Fibroblast of the aortic adventitia (primary cell): ENCODE measurements at places on chromosomes 5 and 9.

GRCh38 chr9:20219437-20219836, 402.9 kb downstream of the MLLT3 start:
- no peak for DNase-seq

- no peak for DNase-seq
Observed at GRCh38 chr9:113461943-113462342, 1.6 kb upstream of the RGS3 start.

DNA sequence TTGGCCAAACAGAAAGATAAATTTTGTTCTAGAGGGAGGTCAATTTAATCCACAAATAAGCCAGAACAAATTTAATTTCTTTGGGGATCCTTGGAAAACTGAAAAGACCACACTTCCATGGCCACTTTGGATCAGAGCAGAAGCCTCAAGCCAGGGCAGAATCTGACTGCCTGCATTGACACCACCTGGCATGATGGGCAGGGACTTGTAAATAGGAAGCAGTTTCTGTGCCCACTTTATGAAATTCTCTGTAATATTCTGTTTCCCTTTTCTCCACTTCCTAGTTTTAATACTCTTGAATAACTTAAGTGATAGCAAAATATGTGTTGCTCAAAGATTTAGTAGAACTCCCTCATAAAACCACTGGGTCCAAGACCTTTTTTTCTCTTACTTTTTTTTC, 6.7 kb upstream of the TMEM252 start:
- DNase-seq, result no peak

DNA sequence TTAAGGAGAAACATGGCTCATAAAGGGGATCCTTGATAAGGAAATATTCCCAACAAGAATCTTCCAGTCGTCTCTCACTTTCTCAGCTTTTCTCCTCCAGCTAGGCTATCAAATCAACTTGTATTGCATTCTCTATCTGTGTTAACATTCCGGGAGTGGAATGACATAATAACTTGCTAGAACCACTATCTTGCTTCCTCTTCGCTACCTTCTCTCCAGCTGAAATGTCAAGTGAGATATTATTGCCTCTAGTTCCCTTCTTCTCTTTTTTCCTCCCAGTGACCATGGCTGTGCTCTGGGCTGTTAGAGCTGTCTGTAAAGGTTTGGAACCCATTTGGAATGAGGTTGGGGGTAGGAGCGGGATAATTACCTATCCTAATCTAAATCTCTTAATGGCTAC, 1329.5 kb upstream of the WWC1 start:
- DNase-seq, result no peak

DNA sequence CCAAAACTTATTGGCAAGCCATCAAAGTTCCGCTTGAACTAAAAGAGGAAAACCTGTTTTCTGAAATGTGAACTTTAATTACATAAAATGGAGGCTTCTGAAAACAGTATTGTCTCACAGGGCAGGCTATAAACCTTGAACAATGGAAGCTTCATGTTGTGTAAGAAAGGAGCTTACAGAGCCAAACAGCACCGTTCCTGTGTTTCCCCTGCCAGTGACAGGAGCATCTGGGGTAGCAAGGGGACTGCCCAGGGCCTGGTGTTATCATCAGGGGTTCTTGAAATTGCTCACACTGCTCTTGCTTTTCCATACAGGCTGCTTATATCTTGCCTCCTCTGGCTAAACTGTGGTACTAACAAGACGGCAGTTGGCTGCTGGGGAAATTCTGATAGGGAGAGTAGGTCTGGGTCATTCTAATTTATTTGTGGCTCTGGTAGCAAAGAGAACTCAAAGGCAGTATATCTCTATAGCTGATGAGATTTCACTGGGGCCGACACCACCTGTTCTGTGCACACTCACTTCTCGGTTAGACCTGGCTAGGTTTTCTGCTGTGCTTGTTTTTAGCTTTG, 40.4 kb downstream of the BASP1 start:
- peak; percentile 23 for DNase-seq

GRCh38 chr9:89911721-89912604, 307.2 kb downstream of the GADD45G start:
- DNase-seq, result no peak

GRCh38 chr5:112232667-112233066, 186.4 kb downstream of the EPB41L4A start:
- no peak for DNase-seq

DNA sequence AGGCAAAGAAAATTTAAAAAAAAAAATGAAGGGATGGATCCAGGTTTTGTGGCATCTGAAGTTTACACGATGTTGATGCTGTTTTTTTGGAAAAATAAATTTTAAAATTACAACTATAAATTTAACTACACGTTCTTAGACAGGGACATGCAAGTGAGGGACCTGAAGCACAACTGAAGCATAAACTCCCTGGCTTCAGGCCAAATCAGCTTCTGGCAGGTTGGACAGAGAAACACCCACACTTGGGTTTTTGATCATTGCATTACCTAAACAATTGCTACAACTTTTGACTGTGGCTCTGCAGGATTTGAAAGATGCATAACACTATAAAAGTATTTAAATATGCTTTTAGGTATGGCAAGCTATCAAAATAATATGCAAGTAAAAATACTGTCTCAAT, 1318.3 kb upstream of the DMAC1 start:
- no peak for DNase-seq

DNA sequence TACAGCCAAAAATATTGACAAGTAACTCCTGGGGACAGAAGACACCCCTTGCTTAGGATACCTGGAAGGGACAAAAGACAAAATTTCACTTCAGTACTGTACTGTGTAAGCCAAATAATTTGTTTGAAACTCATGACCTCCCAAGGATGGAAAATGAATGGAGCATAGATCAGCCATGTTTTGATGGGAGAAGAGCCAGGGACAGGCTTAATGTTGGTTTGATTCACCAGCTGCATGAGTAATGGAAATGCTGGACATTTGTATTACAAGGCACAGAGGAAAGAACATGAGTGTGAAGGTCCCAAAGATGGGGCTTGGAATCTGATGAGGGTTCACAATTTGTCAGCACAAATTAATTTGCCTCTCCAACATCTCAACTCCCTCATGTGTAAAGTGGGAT, 122.8 kb downstream of the ENC1 start:
- peak; percentile 82 for DNase-seq

- no peak for DNase-seq
Observed at GRCh38 chr9:99026956-99027298, 78.0 kb upstream of the TGFBR1 start.

GRCh38 chr9:134360180-134360759, 34.0 kb downstream of the RXRA start:
- no peak for DNase-seq

GRCh38 chr9:75488719-75489110, 400.4 kb downstream of the OSTF1 start:
- DNase-seq, result no peak

- DNase-seq, result no peak
Observed at GRCh38 chr5:5377780-5378179, 44.7 kb upstream of the ICE1 start.
